ENCODE measurements at places on chromosomes 7 and 10.

DNA sequence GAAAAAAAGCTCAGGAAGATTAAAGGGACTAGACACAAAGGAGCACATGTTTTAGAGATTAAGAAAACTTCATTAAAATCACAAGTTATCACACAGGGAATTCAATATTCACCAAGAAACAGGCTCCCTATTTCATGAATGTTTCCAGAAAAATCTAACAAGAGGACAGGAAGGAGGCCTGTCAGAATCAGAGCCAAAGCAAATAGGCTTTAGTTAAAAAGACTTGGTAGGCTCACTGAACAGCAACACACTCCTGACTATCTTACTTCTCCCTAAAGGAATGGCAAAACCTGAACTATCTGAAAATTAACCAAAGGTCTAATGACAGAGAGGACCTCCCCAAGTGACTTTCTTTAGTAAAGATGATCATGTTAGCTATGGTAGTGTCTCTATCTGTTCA is 188.3 kb upstream of the MEOX2 start:
- no peak for DNase-seq

GRCh38 chr7:32283546-32283945 is 206.6 kb downstream of the LSM5 start:
- DNase-seq: no peak

- DNase-seq: no peak
These were observed 5.2 kb downstream of the CPED1 start for GRCh38 chr7:120993553-120994191.

GRCh38 chr7:132191418-132191817 is 384.9 kb downstream of the PLXNA4 start:
- DNase-seq: no peak

DNA sequence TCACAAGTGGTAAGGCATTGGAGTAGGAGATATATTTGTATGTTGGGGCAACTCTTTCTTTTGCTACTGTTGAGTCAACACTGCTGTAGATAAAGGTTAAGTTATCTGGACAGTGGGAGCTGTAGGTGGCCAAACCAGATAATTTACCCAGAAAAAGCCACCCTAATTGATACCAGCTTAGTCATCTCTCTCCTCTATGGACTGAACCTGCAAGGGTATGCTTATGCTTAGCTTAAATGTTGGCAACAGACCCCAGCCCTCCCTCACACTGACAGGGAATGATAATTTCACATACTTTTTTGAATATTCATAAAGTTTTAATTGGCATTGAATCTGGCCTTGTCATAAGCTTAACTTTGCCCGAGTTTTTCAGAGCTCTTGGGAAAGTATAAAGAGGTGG is 66.3 kb downstream of the CREB5 start:
- no peak for DNase-seq
